GM04503 (cell line): ENCODE measurements at places on chromosomes 3 and 15.

GRCh38 chr3:64300790-64301423 is 75.6 kb upstream of the PRICKLE2 start:
- peak; percentile 87 for DNase-seq

DNA sequence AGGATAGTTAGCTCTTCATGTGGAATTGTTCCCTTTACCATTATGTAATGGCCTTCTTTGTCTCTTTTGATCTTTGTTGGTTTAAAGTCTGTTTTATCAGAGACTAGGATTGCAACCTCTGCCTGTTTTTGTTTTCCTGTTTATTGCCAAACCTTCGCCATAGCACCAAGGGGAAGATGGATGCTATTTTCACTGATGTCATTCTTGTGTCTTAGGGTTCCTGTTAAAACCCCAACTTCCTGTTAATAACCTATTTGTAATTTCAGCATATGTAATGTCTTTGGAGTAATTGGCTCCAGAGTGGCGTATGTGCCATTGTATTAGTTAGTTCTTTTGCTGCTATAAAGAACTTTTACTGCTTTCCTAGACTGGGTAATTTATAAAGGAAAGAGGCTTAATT is 10.8 kb downstream of the SAMMSON start:
- DNase-seq = no peak

DNA sequence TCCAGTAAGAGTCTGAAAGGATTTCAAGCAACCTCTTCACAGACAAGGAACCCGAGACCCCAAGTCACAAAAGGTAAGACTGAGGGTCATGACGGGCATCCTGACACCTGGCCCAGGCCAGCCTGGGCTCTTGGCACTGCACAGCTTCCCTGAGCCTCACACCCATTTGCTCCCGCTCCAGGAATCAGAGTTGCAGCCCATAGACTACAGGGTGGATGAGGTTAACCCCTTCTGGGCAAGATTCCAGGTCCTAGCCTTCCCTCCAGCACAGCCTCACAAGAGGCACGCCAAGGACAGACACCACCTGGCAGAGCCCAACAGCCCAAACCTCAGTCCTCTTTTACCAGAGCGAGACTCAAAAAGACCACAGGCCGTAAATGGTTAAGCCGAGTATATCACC is 36.2 kb downstream of the RBPMS2 start:
- no peak for DNase-seq

DNA sequence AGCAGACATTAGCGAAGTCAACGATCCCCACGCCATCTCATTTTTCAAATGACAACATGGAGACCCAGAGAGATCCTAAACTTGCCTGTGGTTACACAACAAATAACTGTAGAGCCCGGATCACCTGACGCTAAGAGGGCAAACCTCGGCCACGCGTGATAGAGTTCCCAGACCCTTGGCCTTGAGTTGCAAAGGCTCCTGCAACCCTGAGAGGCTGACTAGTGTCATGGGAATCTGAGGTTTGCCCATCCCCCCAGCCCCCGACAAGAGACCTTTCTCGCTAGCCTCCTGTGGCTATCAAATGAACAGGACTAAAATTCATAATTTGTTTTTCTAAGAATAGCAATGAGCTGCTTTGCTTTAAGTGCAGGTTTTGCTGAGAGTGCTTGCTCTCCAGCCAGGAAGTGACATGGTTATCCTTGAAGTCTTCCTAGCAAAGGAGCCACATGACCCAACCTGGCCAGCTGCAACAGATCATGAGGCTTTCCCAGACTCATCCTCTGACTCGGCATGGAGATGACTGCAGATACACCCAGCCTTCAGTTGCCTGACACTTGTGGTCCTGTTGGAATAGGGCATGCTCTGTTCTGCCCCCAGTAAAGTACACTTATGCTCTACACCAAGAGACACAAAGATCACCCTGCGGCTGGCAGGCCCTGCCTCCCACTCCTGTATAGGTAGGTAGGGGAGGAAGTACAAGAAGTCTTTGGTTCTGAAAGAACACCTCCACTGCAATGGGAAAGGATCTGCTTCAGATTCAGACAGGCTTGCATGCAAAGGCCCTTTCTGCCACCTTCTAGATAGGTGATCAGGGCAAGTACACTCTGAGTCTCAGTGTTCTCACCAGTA is 36.0 kb downstream of the MCF2L2 start:
- no peak for DNase-seq

DNA sequence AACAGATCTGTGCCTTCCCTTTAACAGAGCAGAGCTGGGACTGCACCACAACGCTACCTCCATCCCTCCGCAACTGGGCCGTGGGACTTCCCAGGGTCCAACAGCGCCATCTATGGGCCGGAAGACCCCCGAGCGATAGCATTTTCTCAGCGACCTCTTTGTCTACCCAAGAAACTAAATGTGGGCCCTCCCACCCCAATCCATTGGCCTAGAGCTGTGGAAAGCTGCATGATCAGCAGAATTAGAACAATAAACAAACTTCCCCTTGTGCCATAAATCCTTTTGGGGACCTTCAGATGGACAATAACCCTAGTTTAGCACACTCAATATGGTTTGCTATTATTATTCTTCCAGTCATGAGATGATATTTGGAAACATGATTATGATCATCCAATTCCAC is 74.8 kb upstream of the NTRK3 start:
- DNase-seq = no peak

GRCh38 chr3:13415997-13416793 is 3.9 kb downstream of the NUP210 start:
- DNase-seq = no peak

DNA sequence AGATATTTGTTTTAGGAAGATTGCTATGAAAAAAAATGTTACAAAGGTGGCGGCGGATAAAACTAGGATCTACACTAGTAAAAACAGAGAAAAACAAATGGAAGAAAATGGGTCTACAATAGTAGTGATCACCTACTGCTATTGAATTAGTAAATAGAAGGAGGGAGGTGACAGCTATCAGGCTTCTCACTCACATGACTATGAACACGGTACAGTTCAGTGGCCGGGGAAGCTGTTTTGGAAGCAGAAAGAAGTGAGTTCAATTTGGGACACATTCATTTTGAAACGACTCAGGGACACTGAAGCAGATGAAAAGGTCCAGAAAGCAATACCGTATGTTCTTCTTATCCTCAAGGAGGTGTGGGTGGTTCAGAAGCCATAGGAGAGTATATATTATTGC is 138.3 kb downstream of the GSK3B start:
- no peak for DNase-seq

GRCh38 chr15:79418693-79419279 is 13.3 kb upstream of the MINAR1 start:
- no peak for DNase-seq

GRCh38 chr3:104206925-104207324 is 1159.8 kb upstream of the ALCAM start:
- no peak for DNase-seq

DNA sequence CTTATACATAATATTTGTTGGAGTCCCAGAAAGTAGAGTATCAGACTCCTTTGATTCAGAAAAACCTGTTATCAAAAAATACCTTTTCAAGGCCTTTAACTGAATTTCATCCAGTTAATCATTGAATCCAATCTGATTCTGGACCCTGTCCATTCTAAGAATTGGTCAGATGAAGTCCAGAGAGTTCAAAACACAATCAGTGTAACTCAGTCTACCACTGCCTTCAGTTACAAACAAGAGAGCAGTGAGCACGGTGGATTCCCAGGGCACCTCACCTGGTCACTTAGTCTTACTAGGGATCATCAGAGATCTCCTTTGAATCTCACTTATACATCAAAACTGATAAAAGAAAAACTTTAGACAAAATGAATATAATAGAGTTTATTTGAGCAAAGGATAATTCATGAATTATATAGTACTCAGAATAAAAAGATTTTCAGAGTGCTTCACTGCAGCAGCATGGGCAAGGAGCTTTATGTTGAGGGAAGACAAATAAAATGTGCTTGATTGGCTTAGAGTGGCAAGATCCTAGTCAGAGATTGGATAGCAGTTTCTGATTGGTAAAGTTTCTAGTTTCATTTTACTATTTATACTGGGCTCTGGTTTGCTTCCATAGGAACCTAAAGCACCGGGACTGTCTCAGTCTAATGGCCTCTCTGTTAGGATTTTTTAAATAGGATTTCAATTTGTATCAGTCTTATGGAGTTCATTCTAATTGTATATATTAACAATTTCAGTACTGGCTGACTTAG is 474.9 kb upstream of the GOLIM4 start:
- DNase-seq = no peak

DNA sequence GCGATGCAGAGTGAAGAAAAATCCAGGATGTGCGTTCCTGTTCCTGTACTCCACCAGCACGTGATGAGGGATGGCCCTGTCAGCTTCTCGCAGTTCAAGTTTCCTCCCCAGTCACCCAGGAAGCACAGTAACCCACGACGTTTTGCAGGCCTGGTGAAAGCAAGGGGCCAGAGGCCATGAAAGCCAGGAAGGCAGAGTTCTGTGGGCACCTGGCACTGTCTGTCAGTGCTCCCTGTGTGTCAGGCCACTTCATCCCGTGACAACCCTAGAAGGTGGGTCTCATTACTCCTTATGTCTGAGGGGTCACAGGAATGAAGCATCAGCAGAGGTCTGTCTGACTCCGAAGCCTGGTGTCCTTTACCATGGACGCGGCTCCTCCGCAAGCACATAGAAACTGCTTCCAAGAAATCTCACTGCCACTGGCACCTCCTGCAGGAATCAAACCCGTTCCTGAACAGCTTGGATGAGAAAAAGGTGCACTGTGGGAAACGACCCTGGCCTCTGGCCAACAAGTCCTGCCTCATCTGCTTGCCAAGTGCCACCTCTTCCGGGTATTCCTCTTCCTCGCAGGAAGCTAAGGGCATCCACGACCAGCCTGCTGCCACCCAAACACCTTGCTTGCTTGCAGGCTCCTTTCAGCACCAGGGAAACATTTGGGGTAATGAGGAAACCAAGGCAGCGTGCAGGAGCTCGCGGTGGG is 14.6 kb downstream of the RAB43 start:
- DNase-seq = no peak

GRCh38 chr15:32956006-32956405 is 238.2 kb downstream of the GREM1 start:
- peak; percentile 56 for DNase-seq

- no peak for DNase-seq
Observed at GRCh38 chr3:191919491-191920026, 458.6 kb downstream of the PYDC2 start.

DNA sequence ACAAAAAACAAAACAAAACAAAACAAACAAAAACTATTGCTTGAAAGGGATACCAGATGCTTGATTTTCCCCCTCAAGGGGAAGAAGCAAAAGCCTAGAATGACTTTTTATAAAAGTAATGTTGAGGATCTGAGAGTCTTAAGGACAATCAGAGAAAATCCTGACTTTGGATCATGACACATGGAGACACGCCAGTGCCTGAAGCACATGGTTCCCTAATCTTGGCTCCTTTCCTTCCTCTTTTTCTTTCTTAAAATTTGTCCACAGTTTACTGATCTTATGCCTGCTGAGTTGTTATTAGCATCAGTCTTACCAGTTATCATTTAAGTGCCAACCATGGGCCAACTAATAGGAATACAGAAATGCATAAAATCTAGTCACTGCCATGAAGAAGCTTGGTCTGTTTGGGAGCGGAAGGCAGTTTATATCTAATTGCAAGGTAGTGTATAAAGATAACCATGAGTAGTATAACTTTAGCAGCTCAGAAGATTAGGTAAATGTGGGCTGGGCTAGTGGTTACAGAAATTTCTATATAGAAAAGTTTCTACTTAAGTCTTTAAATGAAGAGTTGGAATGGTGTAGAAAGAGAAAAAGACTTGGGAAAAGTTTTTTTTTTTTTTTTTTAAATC is 6.9 kb downstream of the GLCE start:
- no peak for DNase-seq

- no peak for DNase-seq
Observed at GRCh38 chr3:107756649-107757048, 233.9 kb downstream of the BBX start.

DNA sequence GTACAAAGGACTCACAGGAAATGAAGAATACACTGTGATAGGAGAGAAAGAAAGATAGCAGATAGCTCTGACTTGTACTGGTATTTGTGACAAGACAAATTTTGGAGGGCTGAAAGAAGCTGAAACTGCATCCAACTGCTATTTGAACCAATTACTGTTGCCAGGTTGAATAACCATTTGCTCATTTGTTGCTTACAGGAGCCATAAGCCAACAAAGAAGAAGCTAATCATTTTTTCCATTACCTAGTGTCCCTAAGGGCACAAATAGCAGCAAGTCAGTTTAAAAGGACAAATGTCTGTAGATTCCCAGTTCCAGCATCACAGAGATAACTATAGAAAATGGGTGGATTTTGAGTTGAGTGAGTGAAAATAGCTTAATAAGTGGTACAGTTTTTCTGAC is 376.9 kb upstream of the ARPP21 start:
- no peak for DNase-seq

GRCh38 chr15:85492406-85492805 is 112.0 kb downstream of the AKAP13 start:
- DNase-seq = no peak

- DNase-seq = no peak
Observed at GRCh38 chr15:54517366-54517765, 539.1 kb downstream of the UNC13C start.

GRCh38 chr15:71051539-71051938 is 63.7 kb upstream of the THSD4 start:
- DNase-seq = no peak

GRCh38 chr3:157130467-157131251 is 29.3 kb downstream of the CCNL1 start:
- no peak for DNase-seq

- no peak for DNase-seq
Observed at GRCh38 chr3:130738241-130738640, 8.4 kb downstream of the PIK3R4 start.

DNA sequence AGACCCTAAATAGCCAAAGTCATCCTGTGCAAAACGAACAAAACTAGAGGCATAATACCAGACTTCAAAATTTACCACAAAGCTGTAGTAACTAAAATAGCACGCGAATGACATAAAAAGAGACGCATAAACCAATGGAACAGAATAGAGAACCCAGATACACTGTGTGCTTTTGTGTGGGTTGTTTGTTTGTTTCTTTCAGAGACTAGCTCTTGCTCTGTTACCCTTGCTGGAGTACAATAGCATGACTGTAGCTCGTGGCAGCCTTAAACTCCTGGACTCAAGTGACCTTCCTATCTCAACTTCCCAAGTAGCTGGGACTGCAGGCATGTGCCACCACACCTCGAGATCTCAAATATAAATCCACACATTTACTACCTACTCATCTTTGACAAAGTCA is 1314.6 kb upstream of the GBE1 start:
- no peak for DNase-seq

- no peak for DNase-seq
Observed at GRCh38 chr3:177545964-177546363, 348.7 kb upstream of the TBL1XR1 start.

GRCh38 chr3:82800248-82800647 is 1038.8 kb upstream of the GBE1 start:
- DNase-seq = no peak

- no peak for DNase-seq
Observed at GRCh38 chr3:124078953-124079911, 87.3 kb upstream of the ROPN1 start.

- peak; percentile 96 for DNase-seq
Observed at GRCh38 chr3:81743096-81744025, 18.1 kb downstream of the GBE1 start.

- no peak for DNase-seq
Observed at GRCh38 chr3:54660714-54661132, 267.1 kb downstream of the LRTM1 start.
